ENCODE measurements at places on chromosomes 16 and 17. TPM values are rescaled to one million over a fixed set of nuclear protein-coding genes. Genes with fewer than 3 reads are reported as not detected.

Gene CDRT15
- total RNA-seq = not detected

Gene CIITA
- 0.22 TPM for total RNA-seq

Gene GALR2
- not detected for total RNA-seq

Gene TLCD2
- total RNA-seq = 2.3 TPM

Gene C1QL1
- 0.37 TPM for total RNA-seq

Gene WDR45B
- total RNA-seq = 77.8 TPM

Gene PEX12
- total RNA-seq = 3.7 TPM

Gene C1QTNF8
- total RNA-seq = not detected

Gene ITGAE
- 16.0 TPM for total RNA-seq

Gene EFNB3
- 0.12 TPM for total RNA-seq
